Frontal cortex (tissue), 4 donors: ENCODE measurements at places on chromosomes 7 and 10.
A peak's percentile ranks its signal among the peaks of the same experiment; 100 is the strongest.

DNA sequence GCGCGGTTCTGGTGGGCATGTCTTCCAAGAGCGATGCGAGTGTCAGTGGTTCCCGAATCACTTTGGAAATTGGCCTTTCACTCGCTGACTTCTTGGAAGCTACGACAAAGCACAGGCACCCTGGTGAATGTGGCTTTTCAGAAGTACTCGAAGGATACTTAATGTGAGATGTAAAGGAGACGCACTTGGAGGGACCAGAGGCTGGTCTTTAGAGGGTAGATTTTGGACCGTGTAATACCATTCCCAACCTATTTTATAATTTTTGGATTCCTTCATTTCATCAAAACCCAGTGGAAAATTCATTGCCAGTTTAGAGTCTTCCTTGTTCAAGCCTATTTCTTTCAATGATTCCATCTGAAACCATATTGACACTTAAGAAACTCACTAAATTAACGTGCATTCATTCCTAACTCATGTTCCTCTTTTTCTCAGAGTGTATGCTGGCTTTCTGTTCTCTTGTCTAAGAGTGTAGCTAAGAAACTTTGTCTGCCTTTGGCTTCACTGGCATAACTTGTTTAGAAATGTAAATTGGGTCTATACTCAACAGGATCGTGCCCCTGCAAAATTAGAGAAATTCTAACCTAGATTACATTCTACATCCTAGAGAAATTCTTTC lies 645 bp upstream of the COPG2 start:
- DNase-seq, result peak; percentile 12

DNA sequence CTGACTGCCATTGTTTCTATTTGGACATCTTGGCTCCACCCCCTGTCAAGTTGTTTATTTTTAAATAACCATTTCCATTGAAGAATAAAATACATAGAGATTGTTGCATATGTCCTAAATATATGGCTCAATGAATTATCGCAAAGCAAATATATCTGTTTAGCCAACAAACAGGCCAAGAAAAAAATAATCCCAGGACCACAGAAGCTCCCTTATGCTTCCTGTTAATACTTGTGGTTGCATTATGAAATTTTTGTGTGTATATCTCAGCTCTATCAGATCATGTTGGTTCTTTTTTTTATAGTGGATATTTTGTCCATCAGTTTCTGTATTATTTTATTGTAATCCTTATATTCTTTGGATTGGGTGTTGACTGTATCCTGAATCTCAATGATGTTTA lies 53.4 kb upstream of the CYP2C8 start:
- DNase-seq, result no peak

GRCh38 chr10:64558094-64558835 lies 1037.1 kb downstream of the REEP3 start:
- DNase-seq, result no peak

DNA sequence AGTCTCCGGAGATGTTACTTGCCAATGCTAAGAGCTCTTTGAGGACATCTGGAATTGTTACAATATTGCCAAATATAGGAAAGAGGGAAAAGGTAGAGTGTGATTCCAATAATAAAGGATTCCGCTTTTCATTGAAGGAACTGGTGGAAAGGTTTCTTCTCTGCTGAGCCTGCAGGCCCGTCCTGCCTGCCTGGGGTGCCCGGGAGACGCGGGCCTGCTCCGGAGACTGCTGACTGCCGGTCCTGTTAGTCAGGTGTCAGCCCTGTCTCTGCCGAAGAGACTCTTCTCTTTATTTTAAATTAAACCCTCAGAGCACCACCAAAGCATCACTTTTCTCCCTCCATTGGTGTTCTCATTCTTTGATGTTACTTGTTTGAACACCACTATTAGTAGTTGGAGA lies 2.2 kb downstream of the EGFR start:
- DNase-seq, result no peak

DNA sequence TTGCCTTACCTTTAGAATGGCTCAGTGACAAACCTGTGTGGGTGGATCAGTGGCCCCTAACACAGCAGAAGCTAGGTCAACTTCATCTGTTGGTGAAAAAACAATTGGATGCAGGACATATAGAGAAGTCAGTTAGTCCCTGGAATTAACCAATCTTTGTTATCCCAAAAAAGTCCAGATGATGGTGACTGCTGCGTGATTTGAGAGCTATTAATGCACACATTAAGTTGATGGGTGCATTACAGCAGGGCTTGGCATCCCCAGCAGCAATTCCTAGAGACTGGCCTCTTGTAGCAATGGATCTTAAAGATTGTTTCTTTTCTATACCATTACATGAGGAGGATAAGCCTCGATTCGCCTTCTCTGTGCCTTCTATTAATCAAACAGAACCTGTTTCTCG lies 33.3 kb downstream of the OR13A1 start:
- DNase-seq, result no peak

DNA sequence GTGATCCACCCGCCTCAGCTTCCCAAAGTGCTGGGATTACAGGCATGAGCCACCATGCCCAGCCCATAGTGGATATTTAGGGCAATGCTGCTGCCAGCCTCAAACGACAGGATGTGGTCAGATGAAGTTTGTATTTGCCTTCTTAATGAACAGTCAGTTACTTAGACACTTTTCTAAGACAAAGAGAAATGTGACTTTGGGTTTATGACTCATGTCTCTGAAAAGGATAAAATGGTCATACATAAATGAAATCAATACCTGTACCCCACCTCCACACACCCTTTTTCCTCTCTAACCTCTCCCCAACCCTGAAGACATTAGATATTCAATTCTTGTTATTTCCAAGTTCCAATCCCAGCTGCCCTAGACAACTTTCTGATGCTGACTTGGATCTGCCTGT lies 109.3 kb upstream of the INSIG1 start:
- DNase-seq, result no peak

DNA sequence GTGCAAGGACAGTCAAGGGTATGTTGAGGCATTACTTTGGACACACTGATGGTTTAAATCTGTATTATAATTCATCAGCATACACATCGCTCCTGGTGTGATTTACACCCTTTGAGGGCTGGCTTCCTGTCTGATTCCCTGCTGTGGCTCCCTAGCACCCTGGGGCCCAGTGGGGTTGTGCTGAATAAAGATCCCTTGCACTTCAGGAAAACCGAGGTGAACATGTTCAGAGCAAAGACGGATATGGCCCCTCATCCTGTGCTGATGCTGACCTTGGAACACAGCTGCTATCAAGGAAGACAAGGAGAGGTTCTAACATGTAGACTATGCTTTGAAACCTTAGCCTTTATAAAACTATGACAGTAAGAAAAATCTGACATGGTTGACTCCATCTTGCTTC lies 84.6 kb upstream of the UNC5B start:
- DNase-seq, result no peak

- DNase-seq, result no peak
Observed at GRCh38 chr7:133887459-133887858, 239.7 kb upstream of the LRGUK start.
